ENCODE measurements at places on chromosomes 5 and 9. TPM values are rescaled to one million over a fixed set of nuclear protein-coding genes. Genes with fewer than 3 reads are reported as not detected.

Gene MAML1
- total RNA-seq = 9.5 TPM

Gene WDR38
- not detected for total RNA-seq

Gene SLC36A3
- not detected for total RNA-seq

Gene SPATA31D4
- not detected for total RNA-seq

Gene ENTREP1
- 7.6 TPM for total RNA-seq

Measured in melanocyte of skin (primary cell).